ENCODE measurements at places on chromosomes 5 and 9. TPM values are rescaled to one million over a fixed set of nuclear protein-coding genes. Genes with fewer than 3 reads are reported as not detected.

GRCh38 chr5:112795944-112796678, 58.4 kb downstream of the APC start:
- DNase-seq = no peak

DNA sequence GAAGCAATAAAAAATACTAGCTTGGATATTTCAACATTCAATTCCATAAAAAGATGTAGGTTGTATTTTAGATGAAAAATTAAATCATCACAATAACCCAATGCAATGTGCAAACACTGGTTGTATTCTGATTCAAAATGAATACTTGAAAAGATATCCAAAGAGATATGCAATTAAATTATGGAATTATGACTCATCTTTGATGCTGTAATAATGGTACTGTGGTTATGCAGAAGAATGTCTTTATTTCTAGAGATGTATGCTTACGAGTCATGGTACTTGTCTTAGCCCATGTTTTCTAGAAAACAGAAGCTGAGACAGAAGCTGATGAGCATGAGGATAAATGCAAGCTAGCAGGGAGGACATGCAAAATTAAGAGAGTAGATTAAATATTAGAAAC, 1941.4 kb upstream of the NUDT12 start:
- no peak for DNase-seq

DNA sequence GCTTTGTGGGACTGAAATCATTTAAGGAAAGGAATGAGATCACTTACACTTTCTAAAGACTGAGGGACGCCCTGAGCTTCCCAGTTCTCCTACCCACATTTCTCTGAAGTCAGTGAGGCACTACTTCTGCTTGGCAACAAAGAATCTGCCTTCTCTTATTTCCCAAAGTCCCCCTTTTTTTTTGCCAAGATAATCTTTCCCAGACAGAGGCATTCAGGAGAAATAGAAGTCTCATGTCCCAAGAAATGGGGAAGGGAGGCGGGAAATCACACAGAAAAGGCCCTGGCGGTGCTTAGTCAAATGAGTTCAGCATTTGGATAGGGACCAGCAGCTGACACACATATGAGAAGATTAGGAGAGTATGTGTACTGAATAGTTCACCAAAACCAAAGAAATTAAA, 159.7 kb downstream of the MUSK start:
- peak; percentile 26 for DNase-seq

- DNase-seq = no peak
These were observed 29.2 kb downstream of the NR4A3 start for GRCh38 chr9:99850736-99851499.

GRCh38 chr5:24391816-24392215, 253.0 kb downstream of the CDH10 start:
- no peak for DNase-seq

DNA sequence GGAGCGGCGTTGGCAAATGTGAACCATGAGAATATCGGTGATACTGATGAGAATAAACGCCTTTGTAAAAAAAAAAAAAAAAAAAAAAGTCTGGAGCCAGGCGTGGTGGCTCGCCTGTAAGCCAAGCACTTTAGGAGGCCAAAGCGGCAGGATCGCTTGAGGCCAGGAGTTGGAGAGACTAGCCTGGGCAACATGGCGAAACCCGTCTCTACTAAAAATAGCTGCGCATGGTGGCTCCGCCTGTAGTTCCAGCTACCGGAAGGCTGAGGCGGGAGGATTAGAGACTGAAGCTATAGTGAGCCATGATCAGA, 425 bp upstream of the NFX1 start:
- DNase-seq = no peak

DNA sequence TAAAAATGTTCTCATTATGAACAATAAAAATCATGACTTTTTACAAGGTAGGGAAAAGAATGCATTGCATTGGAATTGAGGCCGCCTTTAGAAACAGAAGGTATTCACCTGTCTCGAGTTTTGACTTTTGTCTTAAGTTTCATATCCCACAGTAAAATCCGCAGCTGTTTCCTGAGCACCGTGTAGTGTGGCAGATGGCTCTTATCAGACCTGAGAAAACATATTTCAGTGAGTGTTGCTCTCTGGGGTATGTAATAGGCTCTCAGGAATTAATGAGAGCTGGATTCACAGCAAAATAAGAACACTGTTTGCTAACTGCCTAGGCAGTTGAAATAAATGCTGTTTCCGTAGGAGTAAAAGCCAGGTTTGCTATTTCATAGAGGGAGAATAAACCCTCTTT, 221.4 kb downstream of the CFAP90 start:
- DNase-seq = no peak

GRCh38 chr5:86885489-86886230, 267.9 kb downstream of the COX7C start:
- DNase-seq = no peak

GRCh38 chr5:93995126-93995621, 253.8 kb upstream of the POU5F2 start:
- no peak for DNase-seq

DNA sequence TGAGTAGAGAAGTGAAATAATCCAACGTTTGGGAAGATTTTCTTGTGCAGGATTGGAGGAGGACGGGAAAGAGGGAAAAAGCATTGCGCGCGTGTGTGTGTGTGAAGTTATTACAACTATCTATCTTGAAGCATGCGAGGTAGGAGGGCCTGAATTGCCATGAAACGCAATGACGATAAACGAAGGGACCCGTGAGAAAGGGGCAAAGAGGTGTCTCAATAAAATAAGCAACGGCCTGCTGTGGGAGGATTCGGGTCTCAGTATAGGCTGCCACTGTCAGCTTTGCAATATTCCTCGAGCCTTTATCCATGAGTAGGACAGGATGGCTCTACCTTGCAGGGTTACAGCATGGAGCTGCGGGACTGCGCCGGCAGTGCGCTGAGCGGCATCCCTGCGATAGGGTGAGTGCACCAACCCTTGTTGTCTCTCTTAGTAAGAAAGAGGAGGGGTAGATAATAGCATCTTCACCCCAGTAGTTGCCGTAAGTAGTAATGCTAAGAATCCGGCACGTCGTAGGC, 631 bp upstream of the RCL1 start:
- DNase-seq = no peak

GRCh38 chr9:18668944-18669343, 195.0 kb downstream of the ADAMTSL1 start:
- no peak for DNase-seq

DNA sequence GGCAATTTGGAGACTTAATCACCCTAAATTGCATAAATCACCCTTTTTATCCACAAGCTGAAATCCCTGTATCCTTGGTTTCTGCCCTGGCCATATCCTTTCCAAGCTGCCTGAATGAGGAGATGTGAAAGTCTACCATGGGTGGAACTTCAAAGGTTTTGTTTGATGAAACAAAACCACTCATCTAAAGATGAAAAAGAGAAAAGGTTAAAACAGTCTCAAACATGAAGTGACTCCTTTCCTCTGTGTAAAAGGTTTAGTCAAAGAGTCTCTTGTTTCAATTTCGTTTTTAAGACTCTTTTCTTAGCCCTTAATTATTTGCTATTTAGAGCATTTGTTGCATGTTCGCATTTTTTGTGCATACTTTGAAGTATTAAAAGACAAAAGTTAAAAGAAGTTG, 11.2 kb downstream of the SLC45A2 start:
- no peak for DNase-seq

- DNase-seq = no peak
These were observed 1479.3 kb upstream of the CDH9 start for GRCh38 chr5:28517691-28518090.

- peak; percentile 41 for DNase-seq
These were observed 114.2 kb downstream of the LHFPL2 start for GRCh38 chr5:78534148-78534904.

DNA sequence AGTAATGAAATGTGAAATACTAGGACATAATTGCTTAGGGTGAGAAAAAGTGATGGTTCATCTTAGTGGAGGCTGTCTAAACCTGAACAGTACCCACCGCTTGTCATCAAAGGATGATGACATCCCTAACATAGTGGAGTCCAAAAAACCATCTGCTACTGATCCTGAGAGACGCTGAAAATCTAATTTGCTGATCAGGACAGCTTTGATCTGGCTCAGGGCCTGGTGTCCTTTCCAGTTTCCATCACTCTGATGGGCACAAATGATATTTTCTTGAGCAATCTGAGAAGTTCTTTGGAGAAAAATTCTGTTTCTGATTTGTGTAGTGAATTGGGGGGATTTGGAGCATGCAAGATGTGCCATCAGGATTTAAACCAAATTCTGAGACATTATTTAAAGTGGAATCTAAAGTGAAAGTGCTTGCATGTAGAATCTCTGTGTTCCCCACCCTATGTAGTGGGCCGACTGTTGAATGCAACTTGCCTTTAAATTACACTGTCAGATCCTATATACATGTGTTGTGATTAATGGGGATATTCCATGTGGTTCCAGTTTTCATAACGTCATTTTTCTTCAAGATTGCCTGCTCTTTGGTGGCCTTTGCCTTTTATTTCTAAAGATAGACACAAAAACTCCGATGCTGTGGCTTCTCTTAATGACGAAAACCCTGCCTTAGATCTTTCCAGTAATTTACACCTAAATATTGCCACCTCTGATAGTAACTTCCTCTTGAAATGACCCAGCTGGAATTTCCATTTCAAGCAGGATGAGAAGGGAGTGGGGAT, 213.2 kb downstream of the PCSK5 start:
- no peak for DNase-seq

- DNase-seq = peak; percentile 35
These were observed 316.6 kb downstream of the AGTPBP1 start for GRCh38 chr9:85425153-85425611.

DNA sequence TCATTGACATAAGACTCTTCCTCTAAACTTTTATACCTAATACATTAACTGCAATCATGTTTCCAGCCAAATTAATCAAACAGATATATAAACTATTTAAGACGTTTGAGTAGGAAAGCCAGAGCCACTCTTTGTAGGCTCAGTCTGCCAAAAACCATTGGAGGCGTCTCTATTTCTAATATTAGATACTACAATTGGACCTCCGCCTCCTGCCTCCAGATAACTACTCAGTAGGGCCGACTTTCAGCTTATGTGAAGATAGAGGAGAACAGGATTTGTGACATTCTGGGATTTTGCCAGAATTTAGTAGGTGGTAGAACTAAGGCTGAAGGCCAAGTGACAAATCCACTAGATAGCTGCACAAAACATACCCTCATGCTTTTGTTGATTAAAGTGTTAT, 463.0 kb downstream of the CETN3 start:
- DNase-seq = no peak

- no peak for DNase-seq
These were observed 69.0 kb downstream of the SCAMP1 start for GRCh38 chr5:78429332-78429980.

The RFESD gene
- total RNA-seq = 2.8 TPM

The CARTPT gene
- not detected for total RNA-seq

The PPP3R2 gene
- total RNA-seq = not detected
